ENCODE measurements at places on chromosomes 4 and X. TPM values are rescaled to one million over a fixed set of nuclear protein-coding genes. Genes with fewer than 3 reads are reported as not detected.

- DNase-seq, result no peak
Measured at GRCh38 chr4:173264245-173264644, 69.9 kb downstream of the HMGB2 start.

The GPR119 gene
- total RNA-seq, result not detected

GRCh38 chr4:40202474-40202873 lies 5.6 kb downstream of the RHOH start:
- DNase-seq, result no peak

The IBSP gene
- not detected for total RNA-seq

The FHDC1 gene
- total RNA-seq, result 3.6 TPM

GRCh38 chrX:148658115-148658730 lies 157.8 kb downstream of the AFF2 start:
- no peak for DNase-seq

DNA sequence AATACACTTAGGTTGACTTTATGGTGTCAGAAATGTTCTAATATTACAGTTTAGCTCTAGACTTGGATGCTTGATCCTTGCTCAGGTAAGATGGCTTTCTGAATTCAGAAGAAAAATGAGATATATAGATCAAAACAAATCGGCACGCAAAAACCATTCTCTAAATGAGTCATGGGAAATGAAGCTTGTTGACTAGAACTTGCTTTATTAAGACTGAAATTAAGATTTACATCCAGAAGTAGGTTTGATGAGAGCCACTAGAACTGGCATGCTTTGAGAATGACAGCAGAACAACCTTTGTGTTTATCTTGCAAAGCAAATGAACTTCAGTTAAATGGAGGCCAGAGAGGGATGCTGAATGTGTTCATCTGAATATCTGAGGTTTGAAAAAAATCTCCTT lies 304.9 kb upstream of the KLF3 start:
- DNase-seq, result no peak

GRCh38 chrX:2581296-2581695 lies 80.5 kb upstream of the DHRSX start:
- DNase-seq, result no peak

The USP46 gene
- 20.6 TPM for total RNA-seq

- DNase-seq, result no peak
Measured at GRCh38 chr4:6192245-6192644, 8.1 kb downstream of the JAKMIP1 start.

DNA sequence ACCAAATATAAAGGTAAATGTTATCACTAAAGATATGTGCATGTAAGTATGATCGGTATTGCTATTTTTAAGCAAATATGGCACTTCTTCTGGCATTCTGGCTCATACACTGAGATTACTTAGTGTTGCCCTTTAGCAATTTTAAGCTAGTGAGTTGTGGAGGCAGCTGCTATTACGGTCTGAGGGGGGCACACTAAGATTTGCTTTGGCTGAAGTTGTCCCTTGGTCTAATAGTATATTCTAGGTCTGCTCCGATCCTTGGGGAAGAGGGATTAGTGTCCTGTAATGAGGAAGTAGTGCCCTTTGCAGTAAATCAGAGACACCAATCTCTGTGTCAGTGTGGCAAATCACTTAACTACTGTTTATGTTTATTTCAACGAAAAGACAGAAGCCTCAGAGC lies 196.5 kb upstream of the FTHL17 start:
- DNase-seq, result peak; percentile 41

GRCh38 chr4:123939621-123940020 lies 543.0 kb downstream of the SPRY1 start:
- peak; percentile 79 for DNase-seq

GRCh38 chrX:23511793-23512192 lies 155.5 kb upstream of the PRDX4 start:
- peak; percentile 15 for DNase-seq

DNA sequence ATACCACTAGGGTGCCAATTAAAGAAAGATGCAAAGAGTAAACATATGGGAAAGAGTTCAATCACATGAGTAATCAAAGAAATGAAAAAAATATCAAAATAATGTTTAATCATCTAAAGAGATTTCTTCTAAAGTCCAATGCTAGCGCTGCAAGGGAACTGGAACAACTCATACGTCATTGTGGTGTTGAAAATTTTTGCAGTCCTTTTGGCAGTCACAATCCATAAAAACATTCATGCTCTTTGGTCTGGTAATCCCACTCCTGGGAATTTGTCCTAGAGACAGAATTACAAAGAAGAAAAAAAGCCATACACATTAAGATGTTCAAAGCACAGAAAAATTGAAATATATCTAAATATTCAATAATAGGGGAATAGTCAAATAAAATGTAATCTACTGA lies 4.6 kb downstream of the P2RY4 start:
- DNase-seq, result peak; percentile 46

- no peak for DNase-seq
Measured at GRCh38 chr4:169133932-169134331, 123.9 kb upstream of the CBR4 start.

DNA sequence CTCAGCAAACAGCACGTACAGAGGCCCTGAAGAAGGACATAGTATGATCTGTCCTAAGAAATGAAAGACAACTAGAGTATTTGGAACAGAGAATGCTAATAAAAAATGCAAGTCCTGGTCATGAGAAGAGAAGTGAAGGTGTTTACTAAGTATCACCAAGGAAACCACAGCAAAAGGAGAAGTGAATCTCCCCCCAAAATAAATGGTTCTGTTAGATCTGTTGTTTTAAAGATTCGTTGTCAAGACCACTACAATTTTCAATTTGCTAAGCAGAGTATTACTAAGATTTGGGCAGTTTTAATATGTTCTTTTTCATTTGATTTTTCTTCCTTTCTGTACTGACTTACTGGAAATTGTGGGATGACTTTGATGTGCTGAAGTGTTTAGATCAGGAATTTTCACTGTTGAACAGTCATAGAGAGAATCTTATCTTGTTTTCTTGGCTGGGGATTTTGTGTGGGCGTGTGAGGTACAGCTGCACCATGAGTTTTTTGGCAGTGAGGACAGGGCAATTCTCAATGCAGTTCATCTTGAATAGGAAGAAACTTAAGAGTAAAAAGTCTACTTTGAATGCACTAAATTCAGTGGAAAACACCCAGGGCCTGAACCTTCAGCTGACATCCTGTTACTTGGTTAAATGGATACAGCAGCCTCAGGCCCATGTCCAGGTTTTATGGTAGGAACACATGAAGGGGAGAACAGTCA lies 132.2 kb downstream of the STIM2 start:
- peak; percentile 89 for DNase-seq

DNA sequence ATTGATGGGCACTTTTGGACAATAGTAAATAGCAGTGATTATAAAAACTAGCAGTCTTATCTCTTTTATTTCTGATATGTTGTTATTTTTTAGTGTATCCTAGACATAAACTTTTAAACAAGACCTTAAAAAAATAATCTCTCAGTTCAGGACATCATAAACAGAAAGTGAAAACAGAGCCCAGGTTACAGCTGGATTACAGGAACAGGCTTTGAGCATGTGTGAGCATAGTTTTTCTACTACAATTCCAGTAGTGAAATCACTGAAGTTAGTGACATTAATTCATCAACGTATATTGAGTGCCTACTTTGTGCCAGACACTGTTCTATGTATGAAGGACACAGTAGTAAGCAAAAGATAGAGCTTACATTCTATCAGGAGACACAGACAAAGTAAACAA lies 16.9 kb downstream of the TRIM75 start:
- DNase-seq, result no peak

The BEX4 gene
- total RNA-seq, result 26.5 TPM

DNA sequence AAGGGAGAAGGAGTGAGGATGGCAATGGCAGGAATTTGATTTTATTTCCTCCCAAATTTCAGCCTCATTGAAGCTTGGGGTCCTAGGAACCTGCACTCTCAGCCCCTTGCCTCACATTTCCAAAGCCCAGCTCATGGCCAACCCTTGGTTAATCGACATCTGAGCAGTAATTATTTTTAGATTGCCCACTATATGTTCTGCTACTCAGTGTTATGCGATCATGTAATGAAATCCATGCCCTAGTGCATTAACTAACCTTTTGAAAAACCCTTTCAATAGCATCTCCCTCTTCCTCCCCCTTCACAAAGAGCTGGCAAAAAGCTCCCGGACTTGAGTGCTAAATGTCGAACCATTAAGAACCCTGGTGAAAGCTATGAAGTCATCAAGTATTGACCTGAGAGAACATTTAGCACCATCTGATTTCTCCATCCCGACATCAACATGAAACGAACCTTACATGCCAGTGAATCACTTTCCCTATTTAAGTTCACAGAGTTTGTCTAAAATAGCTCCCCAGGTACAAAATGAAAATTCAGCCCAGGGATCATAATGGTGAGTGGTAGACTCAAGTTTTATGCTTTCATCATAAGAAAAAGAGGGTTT lies 59.2 kb upstream of the RPS6KA3 start:
- DNase-seq, result no peak

The FAM184B gene
- 5.1 TPM for total RNA-seq

The UGT2B15 gene
- not detected for total RNA-seq

The L1CAM gene
- 0.84 TPM for total RNA-seq

The KLB gene
- under 0.01 TPM for total RNA-seq

The KLKB1 gene
- 0.09 TPM for total RNA-seq

The GPR34 gene
- 6.4 TPM for total RNA-seq

GRCh38 chr4:99221980-99222379 lies 2.9 kb upstream of the ADH6 start:
- peak; percentile 29 for DNase-seq

- no peak for DNase-seq
Measured at GRCh38 chr4:41530741-41531140, 7.2 kb upstream of the LIMCH1 start.

DNA sequence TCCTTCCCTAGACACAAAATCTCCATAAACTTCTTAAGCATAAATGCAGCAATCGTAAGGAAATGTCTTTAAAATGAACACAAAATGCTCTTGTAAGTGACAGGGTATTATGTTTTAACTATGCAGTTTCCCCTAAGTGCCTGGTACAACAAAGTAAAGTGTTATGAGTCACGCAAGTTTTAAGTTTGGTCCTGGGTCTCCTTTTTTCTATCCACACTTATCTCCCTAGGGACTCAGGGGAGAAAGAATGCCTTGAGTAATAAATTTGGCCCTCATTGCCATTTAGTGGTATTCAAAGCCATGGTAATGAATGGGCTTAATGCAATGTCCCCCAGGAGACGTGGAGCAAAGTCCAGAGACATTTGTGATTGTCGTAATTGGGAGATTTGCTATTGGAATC lies 149.1 kb downstream of the MAGEB17 start:
- no peak for DNase-seq

- DNase-seq, result no peak
Measured at GRCh38 chr4:118816538-118817177, 19.3 kb downstream of the SEC24D start.

- DNase-seq, result no peak
Measured at GRCh38 chr4:124754681-124755080, 42.1 kb upstream of the ANKRD50 start.

The NAP1L3 gene
- total RNA-seq, result 11.7 TPM

The HERC6 gene
- total RNA-seq, result 1.3 TPM

DNA sequence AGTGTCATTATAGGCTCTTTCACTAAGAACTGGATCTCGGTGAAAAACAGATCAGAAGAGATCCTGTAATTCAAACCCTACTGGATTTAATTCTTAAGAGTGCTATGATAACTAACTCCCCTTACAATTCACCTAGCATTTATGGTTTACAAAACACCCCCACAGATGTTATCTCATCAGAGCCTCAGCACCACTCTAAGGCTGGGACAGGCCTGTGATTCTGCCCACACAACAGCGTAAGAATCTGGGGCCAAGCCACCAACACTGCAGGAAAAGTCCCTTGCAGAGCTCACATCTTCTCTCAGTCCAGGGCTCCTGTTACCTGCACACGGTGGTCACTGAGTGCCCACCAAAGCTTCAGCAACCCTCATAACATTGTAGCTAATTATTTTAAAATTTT lies 8.9 kb downstream of the MFAP3L start:
- no peak for DNase-seq

The FGA gene
- total RNA-seq, result 0.49 TPM

DNA sequence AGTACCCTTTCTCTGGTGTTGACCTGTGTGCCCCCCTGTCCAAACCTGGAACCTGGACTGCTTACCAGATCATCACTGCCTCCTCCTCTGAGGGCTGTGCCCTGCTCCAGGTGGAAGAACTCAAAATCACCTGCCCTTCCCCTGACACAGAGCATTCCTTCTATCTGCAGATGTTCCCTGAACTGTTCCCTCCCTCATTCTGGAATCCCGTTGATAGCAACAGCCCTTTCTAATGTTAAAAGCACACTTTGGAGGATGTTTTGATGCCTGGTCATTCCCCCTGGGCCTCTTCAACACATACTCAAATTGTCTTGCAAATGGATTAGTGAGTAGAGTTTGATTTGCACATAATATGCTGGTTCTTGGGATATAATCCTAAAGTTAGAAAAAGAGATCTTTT lies 225.8 kb downstream of the FGF13 start:
- no peak for DNase-seq

- no peak for DNase-seq
Measured at GRCh38 chrX:129612396-129612795, 42.4 kb downstream of the APLN start.

DNA sequence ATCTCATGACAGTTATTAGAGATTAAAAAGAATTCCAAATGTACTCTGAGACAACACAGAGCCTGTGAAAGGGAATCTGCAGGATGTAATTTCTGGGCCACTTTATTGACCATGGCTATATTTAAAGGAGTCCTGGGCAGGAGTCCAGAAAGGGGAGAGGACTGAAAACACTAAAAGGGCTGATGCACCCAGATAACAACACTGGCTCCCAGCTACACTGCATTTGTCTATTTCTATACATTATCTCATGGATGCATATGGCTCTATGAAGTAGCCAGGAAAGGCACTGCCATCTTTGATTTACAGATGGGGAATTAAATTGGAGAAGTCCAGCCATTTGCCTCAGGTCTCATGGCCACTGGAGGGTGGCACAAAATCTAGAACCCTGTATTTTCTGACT lies 56.0 kb downstream of the MED28 start:
- no peak for DNase-seq

GRCh38 chrX:20433388-20433775 lies 166.7 kb upstream of the RPS6KA3 start:
- peak; percentile 11 for DNase-seq
